ENCODE measurements at places on chromosomes 5 and 9.
A peak's percentile ranks its signal among the peaks of the same experiment; 100 is the strongest.

DNA sequence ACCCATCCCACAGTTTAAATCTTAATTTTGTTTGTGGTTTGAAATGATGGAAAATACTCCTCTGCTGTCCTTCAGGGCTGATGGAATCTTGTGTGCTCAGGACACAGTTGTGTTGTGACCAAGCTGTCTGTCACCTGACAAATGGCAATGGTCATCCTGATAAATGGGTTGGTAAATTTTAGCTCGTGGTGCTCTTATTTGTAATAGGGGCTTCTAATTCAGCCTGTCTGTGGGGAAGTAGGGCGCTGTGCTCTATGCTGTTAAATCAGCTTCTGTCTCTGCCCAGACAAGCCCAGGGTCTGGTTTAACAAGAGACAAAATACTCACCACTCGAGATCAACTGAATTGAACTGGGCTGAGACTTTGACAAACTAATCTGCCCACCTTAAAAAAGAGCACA, 4.5 kb downstream of the LRRTM2 start:
- DNase-seq = no peak

- no peak for DNase-seq
Observed at GRCh38 chr9:131306397-131307004, 17.0 kb downstream of the PLPP7 start.

GRCh38 chr5:132459031-132459982, 31.3 kb downstream of the IRF1 start:
- peak; percentile 61 for DNase-seq

DNA sequence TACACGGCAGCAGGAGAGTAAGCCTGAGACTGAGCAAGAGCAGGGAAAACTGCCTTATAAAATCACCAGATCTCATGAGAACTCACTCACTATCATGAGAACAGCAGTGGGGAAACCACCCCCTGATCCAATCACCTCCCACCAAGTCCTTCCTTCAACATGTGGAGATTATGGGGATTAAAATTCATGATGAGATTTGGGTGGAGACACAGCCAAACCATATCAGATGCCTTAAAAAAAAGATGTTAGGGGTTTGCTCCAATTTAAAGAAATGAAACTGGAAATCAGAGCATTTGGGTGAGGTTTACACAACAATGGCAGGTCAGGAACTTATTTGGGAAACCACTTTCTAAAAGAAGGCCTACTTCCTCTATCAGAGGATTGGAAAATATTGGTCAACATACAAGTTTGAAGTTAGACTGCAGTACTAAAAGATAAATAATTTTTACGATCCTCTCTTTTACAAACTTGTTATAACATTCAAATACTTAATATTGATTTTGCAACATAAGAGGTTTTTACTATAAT, 105.1 kb downstream of the FBN2 start:
- no peak for DNase-seq

DNA sequence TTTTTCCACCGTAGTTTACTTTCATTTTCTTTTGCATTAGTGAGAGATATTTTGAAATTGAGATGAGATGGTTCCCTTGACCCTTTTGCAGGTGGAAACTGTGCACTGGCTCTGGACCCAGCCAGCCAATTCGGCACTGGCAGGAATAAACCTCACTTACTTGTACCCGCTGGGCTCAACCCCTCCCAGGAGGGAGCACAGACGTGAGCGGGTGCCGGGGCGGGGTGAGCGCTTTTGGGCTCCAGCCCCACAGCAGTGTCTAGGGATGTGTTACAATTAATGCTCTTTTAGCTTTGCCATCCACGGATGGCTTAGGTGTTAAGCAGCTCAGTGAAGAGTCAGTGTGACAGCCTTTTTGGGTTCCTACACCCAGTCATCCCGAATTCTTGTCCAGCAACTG, 766.1 kb upstream of the CHD1 start:
- no peak for DNase-seq

- peak; percentile 7 for DNase-seq
Observed at GRCh38 chr5:178793151-178793550, 62.7 kb upstream of the ZNF354A start.

DNA sequence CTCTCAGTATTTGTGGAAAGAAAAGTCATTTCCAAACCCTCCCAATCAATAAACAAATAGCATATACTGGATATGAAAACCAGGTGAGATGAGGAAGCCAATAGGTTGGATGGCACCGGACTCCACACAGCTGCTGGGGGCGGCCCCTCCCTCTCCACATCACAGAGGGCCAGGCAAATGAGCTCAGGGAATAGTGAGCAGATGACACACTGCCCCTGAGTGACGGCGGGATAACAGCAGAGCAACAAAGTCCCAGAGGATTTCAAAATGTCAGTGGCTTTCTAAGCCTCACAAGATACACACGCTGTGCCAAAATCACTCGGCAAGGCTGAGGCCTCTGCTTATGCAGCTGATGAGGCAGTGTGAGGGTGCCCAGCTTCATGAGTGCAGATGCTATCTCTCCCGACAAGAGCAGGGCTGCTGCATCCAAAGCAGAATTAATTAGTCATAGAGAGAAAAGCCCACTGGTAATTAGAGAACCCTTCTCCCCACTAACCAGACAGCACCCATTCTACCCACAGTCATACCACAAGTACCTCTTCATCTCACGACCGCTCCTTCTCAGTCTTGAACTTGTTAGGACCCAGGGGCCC, 235.0 kb upstream of the NFIL3 start:
- DNase-seq = no peak

DNA sequence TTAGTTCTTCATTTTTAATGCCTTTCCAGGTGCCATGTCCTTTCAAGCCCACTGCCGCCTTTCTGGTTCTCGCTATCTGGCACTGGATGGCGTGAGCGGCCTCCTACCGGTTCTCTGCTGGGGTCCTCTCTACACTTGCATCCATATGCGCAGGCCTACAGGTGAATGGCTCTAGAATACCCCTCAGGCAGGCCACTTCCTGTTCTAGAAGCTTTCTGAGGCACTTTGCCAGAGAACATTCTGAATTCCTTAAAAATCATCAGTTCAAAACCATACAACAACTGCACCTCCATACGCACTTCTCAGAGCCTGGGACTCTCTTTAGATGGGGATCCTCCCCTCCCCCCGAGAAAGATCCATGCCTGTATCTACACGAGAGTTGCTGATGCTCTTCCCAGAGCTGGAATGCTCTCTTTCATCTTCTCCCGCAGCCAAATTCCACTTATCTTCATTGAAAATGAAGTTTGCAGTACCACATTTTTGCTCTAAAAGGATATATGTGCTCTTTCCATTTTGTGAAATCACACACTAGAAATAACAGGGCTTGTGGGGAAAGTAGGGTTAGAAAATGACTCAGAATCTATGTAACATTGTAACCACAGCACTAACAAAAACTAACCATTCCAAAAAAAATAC, 1.4 kb upstream of the LHFPL2 start:
- no peak for DNase-seq

GRCh38 chr9:126126807-126127206, 199.8 kb upstream of the MVB12B start:
- DNase-seq = no peak

DNA sequence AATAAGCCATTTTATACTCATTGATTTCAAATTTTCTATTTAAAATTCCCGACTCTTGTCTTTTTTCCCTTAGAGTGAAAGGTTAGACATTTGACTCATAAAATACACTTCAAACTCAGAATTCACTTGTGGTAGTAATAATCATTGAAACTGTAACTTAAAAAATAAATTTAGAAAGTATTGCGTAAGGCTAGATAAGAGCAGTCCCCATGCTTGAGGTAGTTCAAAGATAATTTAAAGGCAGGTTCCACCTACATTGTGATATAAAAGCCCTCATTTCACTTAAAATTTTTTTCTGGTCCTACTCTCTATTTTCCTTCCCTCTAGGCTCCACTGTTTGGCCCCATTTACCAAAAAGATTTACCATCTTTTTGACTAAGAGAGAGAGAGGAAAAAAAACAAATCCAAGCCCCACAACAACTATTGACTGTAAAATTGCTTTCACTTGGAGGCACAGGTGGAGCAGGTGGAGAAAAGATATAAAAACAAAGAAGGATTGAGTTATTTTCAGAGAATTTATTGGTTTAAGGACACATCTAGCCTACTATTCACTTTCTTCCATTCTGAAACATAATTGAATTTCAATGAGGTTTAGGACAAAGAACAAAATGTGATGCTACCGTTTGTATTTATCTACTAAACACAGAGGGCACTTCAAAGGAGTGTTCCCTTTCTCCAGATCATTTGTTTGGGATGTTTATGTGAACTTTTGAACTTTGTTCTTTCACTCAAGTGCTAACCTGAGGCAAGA, 61.0 kb downstream of the FBXO4 start:
- DNase-seq = no peak

GRCh38 chr5:145906401-145906800, 30.0 kb upstream of the SH3RF2 start:
- no peak for DNase-seq

- DNase-seq = no peak
Observed at GRCh38 chr9:79390781-79391770, 180.7 kb upstream of the TLE4 start.

GRCh38 chr9:130325921-130326320, 60.4 kb downstream of the HMCN2 start:
- no peak for DNase-seq

DNA sequence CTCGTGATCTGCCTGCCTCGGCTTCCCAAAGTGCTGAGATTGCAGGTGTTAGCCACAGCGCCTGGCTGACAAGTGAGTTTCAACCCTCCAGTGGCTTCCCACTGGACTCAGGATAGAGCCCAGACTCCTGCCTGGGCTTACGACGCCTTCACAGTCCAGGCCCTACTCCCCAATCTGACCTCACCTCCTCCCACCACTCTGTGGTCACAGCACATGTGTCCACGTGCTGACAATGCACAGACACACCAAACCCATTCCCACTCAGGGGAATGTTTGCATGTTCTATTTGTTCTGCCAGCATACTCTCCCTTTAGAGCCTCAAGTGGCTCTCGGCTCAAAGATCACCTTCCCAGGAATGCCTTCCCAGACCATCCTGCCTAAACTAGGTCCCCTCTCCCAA, 31.1 kb upstream of the TRIM14 start:
- no peak for DNase-seq

DNA sequence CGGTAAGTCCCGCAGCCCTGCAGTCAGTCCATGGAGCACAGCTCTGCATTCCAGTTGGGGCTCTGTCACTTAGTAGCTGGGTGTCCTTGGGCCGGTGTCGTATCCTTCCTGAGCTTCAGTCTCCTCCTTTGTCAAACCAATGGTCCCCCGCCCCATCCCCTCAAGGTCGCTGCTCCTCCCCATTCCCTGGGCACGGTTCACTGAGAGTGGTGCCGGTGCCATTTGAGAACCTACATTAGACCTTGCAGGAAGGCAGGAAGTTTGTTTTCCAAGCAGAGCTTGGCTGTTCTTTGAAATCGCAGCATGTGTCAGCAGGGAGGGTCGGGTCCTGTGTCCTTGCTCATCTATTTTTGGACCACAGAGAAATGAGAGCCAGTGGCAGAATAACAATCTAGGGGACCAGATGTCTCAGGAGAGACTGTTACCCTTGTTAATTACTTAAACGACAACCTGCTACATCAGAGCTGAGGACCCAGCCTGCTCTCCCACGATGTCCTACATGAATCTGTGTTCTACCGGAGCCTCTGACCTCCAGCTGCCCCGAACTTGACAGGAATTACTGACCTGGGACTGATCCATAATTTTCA, 21.7 kb upstream of the BARHL1 start:
- DNase-seq = no peak

- DNase-seq = no peak
Observed at GRCh38 chr5:110242950-110243349, 483.5 kb downstream of the TMEM232 start.

DNA sequence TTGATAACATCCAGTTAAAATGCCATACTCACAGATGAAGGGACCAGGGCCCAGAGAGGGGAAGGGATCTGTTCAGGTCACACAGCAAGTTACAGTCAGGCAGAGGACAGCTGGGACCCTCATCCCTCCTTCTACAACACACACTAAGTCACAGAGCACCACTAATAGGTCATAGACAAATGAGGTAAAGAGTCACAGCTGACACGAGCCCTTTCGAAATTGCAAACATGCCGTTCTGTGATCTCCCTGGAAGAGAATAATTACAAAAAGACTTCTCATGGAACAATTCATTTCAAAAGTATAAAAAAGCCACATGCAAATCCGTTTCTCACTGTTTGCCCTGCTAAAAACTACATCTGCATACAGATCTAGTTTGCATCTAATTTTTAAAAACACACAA, 15.5 kb downstream of the IGFBPL1 start:
- no peak for DNase-seq

DNA sequence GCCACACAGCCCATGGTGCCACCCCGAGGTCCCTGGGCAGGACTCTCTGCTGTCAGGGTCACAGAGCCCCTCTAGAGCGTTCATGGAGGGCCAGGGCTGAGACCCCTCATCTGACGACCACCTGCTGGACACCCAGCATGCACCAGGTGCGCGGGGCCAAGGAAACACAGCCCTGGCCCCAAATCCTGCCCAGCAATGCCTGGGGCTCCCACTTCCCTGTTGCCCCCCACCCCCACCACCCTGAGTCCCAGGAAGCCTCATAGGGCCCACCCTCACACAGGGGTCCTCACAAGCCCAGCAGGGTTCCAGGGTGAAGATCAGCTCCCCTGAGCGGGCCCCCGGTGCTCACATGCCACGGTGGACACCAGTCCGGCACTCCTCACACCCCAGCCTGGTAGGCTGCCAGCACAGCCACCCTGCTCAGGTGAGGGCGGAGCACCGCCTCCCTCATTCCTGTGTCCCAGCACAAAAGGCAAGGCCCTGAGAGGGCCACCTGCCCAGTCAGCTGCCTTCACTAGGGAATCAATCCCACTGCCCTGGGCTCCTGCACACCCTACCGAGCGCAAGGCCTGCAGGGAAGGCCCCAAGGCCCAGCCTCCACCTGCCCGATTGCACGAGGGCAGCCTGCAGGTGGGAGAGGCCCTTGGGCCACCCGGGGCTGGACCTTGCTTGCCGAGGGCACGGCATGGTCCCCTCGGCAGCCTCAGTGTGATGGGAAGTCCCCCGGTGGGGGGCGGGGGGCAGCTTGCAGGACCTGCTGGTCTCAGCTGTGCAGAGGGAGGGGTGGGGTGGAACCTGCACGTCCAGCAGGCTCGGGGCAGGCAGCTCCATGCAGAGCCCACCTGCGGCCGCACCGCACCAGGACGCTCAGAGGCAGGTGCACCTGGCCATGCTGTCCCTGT, 56.4 kb upstream of the UBAC1 start:
- DNase-seq = no peak

DNA sequence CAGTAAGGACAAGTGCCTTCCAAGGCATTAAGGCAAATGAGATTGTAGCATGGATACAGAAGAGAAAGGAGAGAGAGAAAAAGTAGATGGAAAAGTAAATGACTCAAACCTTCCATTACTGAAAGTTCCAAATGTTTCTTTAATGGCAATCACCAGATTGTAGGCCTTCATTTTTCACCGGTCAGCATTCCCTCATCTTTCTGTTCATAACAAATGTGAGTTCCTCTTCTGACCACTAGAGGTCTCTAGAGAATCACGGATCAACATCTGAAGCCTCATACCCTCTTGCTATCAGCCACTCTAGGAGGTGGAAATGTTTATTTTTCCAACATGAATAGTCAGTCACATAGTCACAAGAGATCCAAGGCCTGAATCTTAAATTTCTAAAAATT, 73.6 kb upstream of the RPS23 start:
- DNase-seq = peak; percentile 73

GRCh38 chr9:137575364-137575715, 3.4 kb downstream of the DPH7 start:
- DNase-seq = no peak

- no peak for DNase-seq
Observed at GRCh38 chr5:285991-286557, 14.6 kb downstream of the PDCD6 start.

Measured in small intestine (tissue), 16 donors.